Stimulated activated naive CD4-positive, alpha-beta T cell treated with Interleukin-2 at 50 U/mL for 16 hours (primary cell): ENCODE measurements at places on chromosomes 7 and 10.

- DNase-seq: no peak
Observed at GRCh38 chr7:22210355-22210754, 146.6 kb downstream of the RAPGEF5 start.

GRCh38 chr10:22723343-22723779 is 9.0 kb upstream of the PIP4K2A start:
- DNase-seq: no peak

- no peak for DNase-seq
Observed at GRCh38 chr10:69828144-69828870, 26.6 kb downstream of the COL13A1 start.

- no peak for DNase-seq
Observed at GRCh38 chr10:34121125-34121753, 693.9 kb downstream of the PARD3 start.

DNA sequence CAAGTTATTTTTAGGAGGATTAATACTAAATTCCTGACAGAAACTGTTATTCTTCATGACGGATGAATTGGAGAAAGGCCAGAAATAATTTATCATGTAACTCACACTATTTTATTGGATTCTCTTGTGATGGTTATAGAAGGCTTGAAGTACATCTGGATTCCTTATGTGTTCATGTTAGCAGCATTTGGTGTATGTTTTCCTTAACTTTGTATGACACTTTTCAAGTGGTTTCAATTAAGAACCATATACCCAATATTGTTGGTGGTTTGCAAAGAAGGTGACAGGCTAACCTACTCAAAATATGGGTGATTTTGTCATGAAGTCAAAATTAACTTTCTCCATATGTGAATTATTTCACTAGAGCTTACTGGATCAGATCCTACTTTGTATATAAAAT is 532.2 kb upstream of the CNTNAP2 start:
- DNase-seq: no peak

DNA sequence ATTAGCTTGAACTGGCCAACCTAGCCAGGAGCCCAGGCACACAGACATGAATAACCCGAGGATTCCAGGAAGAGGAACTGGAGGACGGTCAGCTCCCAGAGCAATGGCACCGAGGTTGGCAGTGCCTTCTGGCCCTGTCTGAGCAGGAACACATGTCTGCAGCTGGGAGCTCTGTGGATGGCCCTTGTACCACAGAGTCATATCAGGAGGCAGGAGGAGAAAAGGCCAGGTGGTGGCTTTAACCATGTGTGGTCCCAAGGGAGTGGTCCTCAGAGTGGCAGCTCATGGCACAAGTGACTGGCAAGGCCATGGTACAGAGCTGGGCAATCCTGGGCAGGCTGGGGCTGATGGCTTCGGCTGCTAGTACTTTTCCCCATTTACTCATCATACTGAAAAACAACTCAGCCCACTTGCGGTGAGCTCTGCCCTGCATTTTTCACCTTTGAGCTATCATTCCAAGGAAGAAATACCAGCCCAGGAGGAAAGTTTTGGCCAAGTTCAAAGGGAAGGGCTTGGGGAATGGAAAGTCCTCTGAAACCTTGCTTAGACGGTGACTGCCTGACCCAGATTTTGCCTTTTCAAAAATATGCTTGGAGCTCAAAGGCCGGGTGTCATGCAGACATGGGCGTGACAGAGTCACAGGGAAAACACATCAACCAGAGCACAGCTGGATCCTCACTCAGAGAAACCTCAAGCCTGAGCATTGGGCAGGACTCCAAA is 25.7 kb upstream of the LOXL4 start:
- no peak for DNase-seq

- DNase-seq: no peak
Observed at GRCh38 chr10:76255241-76255640, 823.8 kb downstream of the LRMDA start.

GRCh38 chr7:139914306-139915267 is 85.5 kb downstream of the TBXAS1 start:
- no peak for DNase-seq

GRCh38 chr7:26375726-26376174 is 84.1 kb downstream of the SNX10 start:
- no peak for DNase-seq

- no peak for DNase-seq
Observed at GRCh38 chr7:4817178-4817901, 41.9 kb downstream of the AP5Z1 start.

GRCh38 chr7:11195502-11195901 is 221.8 kb downstream of the PHF14 start:
- DNase-seq: no peak

- no peak for DNase-seq
Observed at GRCh38 chr7:121604627-121605316, 208.7 kb upstream of the FAM3C start.

DNA sequence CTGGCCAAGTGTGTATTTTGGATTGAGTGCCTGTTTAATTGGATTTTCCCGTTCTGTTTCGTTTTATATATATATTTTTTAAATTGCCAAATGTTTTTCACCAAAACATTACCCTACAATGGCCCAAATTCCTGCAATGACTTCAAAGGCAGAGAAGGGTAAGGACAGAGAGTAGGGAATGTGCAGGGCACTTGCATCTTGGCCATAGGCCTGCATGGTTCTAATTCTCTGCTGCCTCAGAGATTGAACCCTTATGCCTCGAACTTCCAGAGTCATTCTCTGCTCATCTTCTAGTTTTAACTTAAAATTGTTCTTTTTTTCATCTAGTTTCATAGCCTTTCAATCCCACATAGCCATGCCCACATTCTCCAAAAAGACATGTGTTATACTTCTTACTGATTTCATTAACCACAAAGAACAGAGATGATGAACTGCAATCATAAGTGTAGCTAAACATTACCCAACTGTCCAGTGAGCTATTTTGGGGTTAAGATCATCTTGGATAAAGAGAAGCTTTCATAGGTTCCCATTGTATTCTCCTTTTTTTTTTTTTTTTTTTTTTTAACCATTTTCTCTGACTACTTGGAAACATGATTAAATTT is 177.6 kb downstream of the PLXDC2 start:
- DNase-seq: no peak

GRCh38 chr7:102220960-102221800 is 65.5 kb upstream of the SH2B2 start:
- DNase-seq: no peak

DNA sequence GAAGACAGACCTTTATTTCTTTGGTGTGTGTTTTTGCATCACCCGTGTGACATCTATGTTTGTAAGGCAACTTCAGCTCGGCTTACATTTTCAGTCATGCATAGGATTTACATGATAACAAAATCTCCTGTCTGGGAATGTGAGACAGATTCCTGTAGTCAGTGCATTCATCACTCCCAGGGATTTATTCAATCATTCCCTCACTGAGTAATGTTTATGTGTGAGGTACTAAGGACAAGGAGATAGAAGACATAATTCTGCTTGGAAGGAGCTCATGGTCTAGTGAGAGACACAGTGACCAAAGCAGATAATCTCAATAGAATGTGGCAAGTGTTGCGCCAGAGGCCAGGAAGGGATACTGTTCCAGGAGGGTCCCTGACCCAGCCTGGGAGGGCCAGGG is 35.2 kb upstream of the BMPER start:
- no peak for DNase-seq

DNA sequence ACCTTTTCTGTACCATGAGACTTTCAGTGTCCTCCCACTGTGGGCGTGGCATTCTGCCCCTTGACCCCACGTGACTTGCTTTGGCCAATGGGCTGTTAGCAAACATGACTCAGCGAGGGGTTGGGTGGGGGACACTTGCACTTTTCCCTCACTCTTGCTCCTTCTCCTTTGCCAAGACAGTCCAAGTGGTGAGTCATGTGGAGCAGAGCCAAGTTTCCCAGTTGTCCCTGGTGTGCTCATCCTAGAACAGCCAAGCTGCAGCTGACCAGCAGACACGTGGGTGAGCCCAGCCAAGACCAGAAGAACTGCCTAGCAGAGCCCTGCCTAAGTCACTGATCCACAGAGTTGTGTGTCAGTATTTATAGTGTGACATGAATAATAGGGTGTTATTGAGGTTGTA is 82.8 kb upstream of the CPXM2 start:
- no peak for DNase-seq

DNA sequence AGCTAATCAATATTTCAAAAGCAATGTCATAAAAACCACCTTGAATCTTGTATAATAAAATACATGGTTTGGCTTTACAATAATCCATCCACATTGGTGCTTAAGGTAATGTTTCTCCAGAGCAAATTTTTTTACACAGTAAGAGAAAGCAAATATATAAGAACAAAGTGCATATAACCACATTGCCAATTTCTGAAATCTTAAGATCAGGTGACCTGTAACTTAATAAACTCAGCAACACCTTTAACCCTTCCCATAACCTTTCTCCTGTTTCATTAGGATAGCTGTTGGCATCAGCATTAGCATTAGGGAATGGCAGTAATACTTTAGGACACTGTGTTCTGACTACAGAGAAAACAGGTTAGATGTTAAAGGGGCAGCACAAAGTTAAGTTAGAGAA is 155.9 kb upstream of the SEMA3D start:
- DNase-seq: no peak

- DNase-seq: no peak
Observed at GRCh38 chr7:75984130-75985008, 10.0 kb downstream of the TMEM120A start.

- no peak for DNase-seq
Observed at GRCh38 chr10:60753817-60754216, 24.5 kb upstream of the CDK1 start.

GRCh38 chr10:60286559-60286958 is 103.1 kb downstream of the ANK3 start:
- DNase-seq: no peak

DNA sequence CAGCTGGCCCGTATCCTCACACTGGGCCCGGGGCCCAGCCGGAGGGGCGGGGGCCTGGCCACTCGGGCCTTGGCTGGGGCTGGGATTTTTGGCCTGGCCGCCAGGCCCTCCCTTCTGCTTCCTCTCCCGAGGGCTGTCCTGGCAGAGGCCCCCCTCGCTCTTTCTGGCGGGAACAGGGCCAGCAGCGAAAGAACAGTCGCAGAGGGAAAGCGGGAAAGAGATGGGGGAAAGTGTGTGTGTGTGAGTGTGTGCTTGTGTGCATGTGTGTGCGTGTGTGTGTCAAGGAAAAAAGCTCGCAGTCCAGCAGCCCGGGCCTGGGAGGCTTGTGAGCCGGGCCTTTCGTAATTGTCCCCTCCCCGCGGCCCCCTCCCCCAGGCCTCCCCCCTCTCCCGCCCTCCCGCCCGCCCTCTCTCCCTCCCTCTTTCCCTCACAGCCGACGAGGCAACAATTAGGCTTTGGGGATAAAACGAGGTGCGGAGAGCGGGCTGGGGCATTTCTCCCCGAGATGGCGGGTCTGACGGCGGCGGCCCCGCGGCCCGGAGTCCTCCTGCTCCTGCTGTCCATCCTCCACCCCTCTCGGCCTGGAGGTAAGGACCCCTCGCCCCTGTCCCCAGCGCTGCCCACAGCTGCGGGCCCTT is at the start of gene ELN:
Gene ELN, plus strand, starts transcription at position 491 of the 638 bp plus-strand sequence. Its CDS starts 15 bp downstream, at position 506.
- DNase-seq: no peak

GRCh38 chr10:34024693-34025425 is 690.4 kb upstream of the NRP1 start:
- no peak for DNase-seq

DNA sequence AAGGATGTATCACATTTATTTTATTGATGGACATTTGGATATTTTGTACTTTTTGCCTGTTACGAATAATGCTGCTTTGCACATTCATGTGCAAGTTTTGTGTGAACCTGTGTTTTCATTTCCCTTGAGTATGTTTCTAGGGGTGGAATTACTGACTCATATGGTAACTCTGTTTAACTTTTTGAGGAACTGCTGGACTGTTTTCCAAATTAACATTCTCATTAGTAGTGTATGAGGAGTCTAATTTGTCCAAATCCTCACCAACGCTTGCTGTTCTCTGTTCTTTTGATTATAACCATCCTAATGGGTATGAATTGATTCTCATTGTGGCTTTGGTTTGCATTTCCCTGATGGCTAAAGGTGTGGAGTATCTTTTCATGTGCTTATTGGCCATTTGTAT is 3.2 kb downstream of the WDR11 start:
- DNase-seq: no peak

DNA sequence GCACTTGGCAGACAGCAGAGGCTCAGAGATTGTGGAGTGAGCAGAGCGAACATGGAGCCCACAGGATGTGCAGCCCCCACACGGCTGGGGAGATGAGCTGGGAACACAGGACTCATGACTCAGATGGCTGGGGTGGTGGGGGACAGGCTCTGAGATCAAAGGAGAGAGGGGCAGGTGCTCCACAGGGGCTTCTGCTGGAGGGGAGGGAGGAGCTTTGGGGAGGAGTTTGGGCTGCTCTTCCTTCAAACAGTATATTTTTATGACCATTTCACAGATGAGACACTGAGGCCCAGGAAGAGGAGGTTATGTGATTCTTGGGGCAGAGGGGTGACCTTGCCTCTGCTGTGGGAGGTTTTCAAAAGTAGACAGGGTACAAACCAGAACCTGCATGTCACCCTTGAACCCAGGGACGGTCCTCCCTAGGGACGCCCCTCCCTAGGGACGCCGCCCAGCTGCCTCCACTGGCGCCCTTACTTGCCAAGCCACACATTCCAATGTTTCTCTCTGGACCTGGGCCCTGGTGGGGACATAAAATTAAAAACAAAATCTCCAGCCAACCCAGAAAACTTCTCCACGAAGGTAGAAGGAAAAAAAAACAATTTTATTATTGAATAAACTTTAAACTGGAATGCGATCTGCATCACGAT is 981 bp upstream of the CRYGN start:
- DNase-seq: no peak

- DNase-seq: no peak
Observed at GRCh38 chr7:5423976-5424748, 528 bp upstream of the TNRC18 start.

GRCh38 chr10:68166871-68167585 is 57.7 kb downstream of the MYPN start:
- DNase-seq: no peak

GRCh38 chr10:94065787-94066186 is 72.1 kb downstream of the PLCE1 start:
- DNase-seq: no peak

DNA sequence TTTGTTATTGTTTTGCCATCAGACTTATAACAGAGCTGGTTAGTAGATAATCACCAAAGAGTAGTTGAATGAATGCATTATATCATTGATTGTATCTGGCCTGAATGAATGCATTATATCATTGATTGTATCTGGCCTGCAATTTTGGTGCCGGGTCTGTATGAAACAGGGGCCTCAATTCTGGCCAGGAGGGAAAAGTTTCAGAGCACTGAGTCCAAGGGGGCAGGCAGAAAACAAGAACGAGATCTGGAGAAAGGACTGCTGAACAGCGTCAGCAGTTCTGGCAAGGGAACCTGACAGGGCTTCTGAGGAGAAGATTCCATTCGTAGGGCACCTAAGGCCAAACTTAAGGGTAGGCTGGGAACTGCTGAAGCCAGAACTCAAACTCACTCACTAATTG is 128.0 kb downstream of the SEMA3C start:
- DNase-seq: no peak

GRCh38 chr7:15845868-15846267 is 159.4 kb upstream of the MEOX2 start:
- DNase-seq: no peak

GRCh38 chr7:140294454-140294853 is 103.9 kb downstream of the SLC37A3 start:
- no peak for DNase-seq

GRCh38 chr10:92574548-92575261 is 812 bp upstream of the IDE start:
- no peak for DNase-seq
